ENCODE measurements at places on chromosomes 4 and X.

DNA sequence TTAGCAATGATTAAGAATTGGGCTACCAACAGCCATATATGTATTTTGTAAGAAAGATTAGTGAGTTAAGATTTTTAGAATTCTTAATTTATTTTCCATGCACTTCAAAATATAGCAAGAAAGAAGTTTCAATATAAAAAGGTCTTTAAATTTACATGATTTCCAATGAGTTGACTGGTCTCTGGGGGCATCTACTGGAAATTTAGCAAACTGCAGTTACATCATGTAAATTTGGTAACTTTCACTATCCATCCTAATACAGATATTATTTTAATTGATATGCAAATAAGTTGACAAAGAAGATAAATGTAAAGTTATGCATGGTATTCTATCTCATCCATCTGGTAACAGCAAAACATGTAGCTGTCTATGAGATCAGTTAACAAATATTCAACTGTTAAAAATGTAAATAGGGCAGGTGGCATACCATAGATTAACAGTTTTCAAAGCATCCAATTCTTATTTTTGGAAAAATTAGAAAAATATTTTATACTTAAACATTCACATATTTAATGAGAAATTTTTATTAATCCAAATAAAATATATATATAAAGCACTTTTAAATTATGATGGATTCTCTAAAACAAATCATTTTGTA is 29.1 kb downstream of the TTC29 start:
- peak; percentile 72 for DNase-seq

- no peak for DNase-seq
These were observed 1485.6 kb downstream of the PCDH19 start for GRCh38 chrX:98924511-98924910.

DNA sequence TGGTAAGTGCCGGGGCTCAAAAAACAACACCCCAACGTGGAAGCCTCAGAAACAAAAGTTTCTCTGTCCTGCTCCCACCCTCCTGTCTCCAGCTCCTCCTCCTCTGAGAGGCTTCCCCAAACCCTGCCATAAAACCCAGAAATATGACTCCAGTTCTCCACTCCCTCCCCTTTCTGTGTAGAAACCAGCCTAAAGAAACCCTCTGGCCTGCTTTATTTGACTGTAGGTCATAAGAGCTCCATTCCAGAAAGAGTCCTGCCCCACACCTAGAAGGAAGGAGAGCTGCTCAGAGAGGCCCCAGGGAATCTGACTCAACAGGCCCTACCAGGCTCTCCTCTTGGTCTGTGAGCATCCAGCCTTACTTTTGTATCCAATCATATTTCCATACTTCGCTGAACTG is 872 bp upstream of the S100P start:
- DNase-seq: no peak

- peak; percentile 38 for DNase-seq
These were observed 1.7 kb downstream of the CLCN4 start for GRCh38 chrX:10158279-10159144.
